ENCODE measurements at places on chromosomes 13 and 19.

GRCh38 chr19:4979211-4979807 is 10.4 kb downstream of the KDM4B start:
- DNase-seq, result no peak

DNA sequence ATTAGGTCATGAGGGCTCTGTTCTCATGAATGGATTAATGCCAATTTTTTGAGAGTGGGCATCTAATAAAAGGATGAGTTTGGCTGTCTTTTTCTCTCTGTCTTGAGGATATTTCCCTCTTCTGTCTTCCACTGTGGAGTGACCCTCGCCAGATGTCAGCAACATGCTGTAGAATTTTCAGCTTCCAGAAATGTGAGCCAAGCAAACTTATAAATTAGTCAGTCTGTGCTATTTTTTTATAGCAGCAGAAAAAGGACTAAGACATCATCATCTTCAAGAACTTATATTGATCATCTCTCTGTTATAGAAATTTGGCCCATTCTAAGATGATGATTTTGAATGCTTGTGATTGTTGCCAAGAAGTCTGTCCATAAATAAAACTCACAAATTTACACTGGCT is 431.4 kb downstream of the FGF9 start:
- DNase-seq, result no peak

GRCh38 chr13:79522583-79522982 is 41.6 kb downstream of the NDFIP2 start:
- no peak for DNase-seq

GRCh38 chr19:6010107-6010506 is 32.2 kb upstream of the RANBP3 start:
- DNase-seq, result no peak

DNA sequence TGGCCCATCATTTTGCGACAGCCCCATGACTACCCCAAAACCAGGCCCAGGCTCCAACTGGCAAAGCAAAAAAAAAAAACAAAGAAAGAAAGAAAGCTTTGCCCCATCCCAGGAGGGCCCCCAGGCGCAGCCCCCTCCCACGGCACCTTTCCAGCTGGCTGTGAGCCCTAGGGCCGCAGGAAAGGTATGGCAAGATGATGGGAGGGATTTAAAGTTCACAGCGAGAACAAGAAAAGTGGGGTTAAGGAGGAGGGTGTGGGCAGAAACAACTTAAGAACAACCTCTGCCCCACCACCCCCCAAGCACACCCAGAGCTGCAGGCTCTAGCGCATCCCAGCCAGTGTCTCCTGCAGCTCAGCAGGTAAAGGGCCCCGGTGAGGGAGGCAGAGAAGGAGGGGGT is at the start of gene CYP2F1:
Gene CYP2F1 (plus strand): TSS at position 301 of the 400 bp plus-strand sequence. CDS start 1,757 bp downstream, outside the sequence.
- DNase-seq, result no peak

Data from kidney glomerular epithelial cell (primary cell).